ENCODE measurements at places on chromosomes 5 and 9.

- DNase-seq, result no peak
Observed at GRCh38 chr5:10475931-10476676, 34.4 kb downstream of the ROPN1L start.

- no peak for DNase-seq
Observed at GRCh38 chr5:52452098-52452497, 335.6 kb upstream of the ITGA1 start.

DNA sequence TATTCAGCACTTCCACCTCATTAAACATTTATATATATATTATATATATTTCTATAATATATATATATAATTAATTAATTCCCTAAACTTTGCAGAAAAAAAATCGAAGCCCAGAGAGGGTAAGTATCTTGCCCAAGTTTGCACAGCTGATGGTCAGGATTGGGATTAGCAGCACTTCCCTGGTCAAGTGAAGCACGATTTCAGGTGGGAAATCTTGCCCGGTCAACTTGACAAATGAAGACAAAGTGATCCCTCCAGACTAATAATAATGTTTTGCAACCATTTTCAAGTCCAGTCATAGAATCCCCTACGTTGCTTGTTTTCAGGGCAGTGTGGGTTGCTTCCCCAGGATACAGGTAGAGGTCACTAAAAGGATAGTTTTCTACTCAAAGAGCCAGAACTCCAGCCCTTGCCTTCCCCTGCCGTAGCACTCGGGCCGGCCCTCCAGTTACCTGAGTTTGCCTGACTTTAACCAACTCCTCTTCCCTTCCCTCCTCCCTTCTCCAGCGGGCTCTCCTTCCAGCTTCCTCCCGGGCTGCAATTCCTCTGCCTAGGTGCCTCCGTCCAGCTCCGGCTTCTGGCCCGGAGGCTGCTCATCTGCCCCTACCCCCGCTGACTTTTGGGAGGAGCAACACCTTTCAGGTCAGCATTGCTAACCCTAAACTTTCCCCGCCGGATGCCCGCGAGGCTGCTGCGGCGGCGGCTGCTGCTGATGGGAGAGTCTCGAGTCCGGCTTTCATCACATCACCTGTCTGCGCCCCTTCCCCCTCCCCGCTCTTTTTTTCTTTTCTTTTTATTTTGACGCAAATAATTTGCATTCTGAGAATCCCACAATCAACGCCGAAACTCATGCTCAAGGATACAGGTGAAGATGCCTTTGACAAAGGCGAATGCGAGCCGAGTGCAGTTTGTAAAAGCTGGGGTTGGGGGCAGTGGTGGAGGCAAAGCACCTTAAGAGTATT, 930 bp downstream of the PRLR start:
- no peak for DNase-seq

GRCh38 chr9:99118782-99119466, 14.0 kb downstream of the TGFBR1 start:
- no peak for DNase-seq
